Peyer's patch (tissue), 4 donors: ENCODE measurements at places on chromosomes 12 and 14. TPM values are rescaled to one million over a fixed set of nuclear protein-coding genes. Genes with fewer than 3 reads are reported as not detected.

Gene MYH7
- 0.40 TPM for total RNA-seq

DNA sequence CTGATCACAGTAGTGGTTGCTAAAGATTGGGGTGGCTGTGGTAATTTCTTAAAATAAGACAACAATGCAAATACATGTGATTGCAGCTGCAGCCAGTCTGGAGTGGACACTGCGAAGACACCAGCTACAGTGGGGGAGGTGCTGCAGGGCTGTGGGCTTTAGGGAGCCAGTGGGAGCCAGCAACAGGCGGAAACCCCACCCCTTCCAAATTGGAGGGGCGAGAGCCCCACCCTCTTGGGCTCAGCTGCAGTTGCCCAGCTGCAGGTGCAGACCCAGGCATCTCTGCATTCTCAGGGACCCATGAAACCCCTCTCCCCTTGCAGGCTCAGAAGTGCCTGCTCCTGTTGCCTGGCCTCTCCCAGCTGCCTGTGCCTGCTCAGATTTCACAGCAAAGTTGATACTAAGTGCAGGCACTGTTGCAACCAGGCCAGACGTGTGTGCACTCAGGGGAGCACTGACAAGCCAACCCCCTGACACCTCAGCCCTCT lies 104.8 kb downstream of the MYF5 start:
- DNase-seq: no peak

DNA sequence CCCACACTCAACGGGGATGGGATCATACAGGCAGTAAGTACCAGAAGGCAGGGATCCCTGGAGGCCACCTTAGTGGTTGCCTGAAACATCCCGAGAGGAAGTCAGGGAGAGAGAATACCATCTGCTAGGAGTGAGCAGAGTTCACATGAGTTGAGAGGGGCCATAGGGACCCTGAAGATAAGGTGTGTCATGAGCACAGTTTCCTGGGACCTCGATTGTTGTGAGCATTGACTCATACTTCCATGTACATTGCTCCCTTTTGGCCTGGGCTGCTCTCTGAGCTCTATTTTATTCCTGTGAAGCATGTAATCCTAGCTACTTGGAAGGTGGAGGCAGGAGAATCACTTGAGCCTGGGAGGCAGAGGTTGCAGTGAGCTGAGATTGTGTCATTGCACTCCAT lies 120.5 kb downstream of the TBC1D30 start:
- DNase-seq: no peak

DNA sequence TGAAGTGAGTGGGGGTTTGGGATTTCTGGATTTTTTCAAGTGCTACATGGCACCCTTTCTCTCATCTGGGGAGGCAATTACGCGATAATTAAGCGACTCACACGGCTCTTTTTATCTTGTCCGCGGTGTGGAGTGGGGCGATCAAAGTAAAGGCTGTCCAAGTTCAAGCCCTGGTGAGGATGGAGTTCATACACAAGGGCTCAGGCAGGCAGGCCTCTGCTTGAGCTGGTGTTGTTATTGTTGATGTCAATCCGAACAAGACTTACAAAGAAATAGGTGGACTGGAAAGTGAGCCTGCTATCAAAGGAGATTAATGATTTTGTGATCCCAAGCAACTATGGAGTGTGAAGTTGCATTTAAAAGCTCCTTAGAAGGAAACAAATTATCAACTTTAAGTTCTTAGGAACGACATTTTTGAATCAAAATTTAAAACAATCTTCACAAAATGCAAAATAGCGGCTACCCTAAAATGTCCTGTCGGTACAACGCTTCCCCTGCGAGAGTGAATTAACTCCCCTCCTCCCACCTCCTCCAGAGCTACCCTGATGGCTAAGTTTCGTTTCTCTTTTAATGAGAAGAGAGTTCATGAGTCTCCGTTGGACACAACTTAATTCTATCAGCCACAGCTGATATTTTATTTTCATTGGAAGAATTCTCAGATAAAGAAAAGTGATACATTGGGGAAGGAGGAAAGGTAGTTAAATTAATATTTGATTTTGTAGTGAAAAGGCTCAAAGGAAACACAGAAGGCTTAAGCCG lies 5.9 kb downstream of the FOXA1 start:
- DNase-seq: no peak

Gene ABCC9
- 2.4 TPM for total RNA-seq

Gene NOS1
- total RNA-seq: 0.57 TPM

DNA sequence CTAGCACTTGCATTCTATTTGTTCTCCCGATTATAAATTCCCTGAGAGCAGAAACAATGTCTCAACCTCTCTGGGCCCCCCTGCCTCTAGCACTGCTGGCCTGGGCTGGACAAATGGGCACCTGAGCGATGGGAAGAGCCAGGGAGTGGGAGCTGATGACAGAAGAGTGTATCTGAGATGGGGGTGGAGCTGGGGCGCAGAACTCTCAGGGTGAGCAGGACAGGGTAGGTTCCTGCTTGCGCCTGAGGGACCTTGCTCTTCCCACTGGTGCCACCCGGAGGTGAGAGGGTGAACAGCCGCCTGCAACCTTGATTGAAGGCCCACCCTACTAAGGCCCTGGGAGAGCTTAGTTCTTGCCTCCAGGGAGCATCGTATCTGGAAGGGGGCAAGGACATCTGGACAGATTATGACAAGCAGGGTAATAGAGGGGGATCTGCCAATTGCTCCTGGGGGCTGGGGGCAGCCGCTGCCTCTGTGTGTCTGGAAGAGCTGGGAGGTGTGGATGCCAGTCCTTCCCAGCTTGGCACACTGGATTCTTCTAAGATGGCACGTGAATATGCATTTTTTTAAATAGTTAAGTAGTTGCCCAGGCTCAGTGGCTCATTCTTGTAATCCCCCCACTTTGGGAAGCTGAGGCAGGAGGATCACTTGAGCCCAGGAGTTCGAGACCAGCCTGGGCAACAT lies 43.0 kb upstream of the TSPAN9 start:
- peak; percentile 77 for DNase-seq

Gene CCDC197
- not detected for total RNA-seq

GRCh38 chr12:92505254-92506231 lies 197.2 kb upstream of the PLEKHG7 start:
- DNase-seq: peak; percentile 68

Gene CMA1
- not detected for total RNA-seq

Gene TSPAN11
- total RNA-seq: 1.7 TPM

DNA sequence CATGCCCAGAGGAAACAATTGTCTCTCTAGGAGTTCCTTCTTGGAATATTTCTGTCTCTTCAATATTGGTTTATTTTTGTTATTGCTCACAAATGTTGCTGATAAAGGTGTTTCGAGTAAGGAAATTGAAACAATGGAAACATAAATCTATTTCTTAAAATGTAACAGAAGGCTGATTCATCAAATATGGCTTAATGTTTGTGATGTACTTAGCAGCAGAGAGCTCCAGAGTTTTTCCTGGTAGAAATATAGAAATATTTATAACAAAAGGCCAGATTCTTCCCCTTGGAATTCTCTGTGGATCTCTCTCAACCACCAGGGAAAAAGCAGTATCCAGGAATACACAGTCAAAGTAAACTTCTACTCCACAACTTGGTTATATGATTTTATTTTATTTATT lies 149.2 kb upstream of the LRIG3 start:
- no peak for DNase-seq

DNA sequence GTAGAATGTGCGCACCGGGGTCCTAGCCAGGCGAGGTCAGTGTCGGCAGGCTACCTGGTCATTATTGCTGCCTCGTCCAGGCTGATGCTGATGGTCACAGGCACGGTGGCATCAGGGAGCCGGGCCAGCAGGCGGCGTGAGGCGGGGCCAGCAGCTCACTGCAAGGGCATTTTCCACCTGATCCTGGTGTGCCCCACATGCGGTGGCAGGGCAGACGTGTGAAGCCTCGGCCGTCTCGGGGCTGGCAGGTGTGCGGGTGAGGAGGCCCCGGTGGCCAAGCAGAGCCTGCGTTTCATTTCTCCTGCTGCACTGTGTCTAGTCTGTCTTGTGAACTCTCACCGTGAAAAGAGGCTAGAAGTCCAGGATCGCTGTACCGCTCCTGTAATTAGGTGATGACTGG lies 12.0 kb upstream of the AMN start:
- no peak for DNase-seq

- DNase-seq: no peak
Observed at GRCh38 chr12:6340032-6340638, 1.7 kb downstream of the TNFRSF1A start.

- DNase-seq: no peak
Observed at GRCh38 chr12:98402091-98402490, 113.3 kb upstream of the TMPO start.
